ENCODE measurements at places on chromosomes 5 and 9.

GRCh38 chr9:131708226-131709002 lies 31.5 kb downstream of the RAPGEF1 start:
- peak; percentile 77 for DNase-seq

DNA sequence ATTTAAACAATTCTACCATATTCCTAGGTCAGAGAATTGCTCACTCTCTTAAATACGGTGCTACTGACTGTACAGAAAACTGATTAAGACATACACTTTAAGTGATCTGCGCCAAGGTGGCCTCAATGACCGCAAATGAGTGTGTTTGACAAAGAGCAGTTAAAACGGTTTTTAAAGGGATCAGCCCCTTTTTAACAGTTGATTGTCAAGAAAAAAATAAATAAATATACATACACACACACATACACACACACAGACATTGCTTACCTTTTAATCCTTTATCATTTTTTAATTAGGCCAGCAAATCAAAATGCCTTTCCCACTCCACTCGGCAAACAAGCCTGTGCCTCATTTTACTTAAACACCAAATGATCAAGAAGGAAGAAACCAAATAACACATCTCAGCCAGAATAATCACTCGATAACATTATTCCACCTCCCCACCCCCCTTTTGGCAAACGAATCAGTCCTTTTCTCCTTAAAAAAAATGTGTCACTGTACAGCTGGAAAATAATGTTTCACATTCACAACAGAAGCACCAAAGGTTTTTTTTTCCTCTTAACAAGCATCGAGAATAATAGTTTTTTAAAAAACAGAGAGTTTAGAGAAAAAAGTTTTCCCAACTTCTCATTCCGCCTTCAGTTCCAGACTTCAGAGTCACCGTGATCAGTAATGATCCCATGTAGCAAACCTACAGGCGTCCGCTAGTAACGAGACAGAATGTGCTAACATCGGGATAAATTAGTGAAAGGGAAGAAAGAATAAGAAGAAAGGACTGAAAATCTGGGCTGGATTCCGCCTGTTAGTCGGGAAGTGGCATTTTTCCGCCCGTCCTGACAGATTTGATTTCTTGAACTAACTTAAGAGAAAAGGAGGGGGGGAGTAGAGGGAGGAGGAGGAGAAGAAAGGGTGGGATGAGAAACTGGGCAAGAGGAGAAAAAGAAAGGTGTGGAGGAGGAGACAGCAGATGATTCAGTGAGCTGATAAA lies at the start of gene ZNF608:
TSS of gene ZNF608 (minus strand) at position 712 of the 988 bp plus-strand sequence. CDS start 1,650 bp downstream, outside the sequence.
- peak; percentile 79 for DNase-seq

DNA sequence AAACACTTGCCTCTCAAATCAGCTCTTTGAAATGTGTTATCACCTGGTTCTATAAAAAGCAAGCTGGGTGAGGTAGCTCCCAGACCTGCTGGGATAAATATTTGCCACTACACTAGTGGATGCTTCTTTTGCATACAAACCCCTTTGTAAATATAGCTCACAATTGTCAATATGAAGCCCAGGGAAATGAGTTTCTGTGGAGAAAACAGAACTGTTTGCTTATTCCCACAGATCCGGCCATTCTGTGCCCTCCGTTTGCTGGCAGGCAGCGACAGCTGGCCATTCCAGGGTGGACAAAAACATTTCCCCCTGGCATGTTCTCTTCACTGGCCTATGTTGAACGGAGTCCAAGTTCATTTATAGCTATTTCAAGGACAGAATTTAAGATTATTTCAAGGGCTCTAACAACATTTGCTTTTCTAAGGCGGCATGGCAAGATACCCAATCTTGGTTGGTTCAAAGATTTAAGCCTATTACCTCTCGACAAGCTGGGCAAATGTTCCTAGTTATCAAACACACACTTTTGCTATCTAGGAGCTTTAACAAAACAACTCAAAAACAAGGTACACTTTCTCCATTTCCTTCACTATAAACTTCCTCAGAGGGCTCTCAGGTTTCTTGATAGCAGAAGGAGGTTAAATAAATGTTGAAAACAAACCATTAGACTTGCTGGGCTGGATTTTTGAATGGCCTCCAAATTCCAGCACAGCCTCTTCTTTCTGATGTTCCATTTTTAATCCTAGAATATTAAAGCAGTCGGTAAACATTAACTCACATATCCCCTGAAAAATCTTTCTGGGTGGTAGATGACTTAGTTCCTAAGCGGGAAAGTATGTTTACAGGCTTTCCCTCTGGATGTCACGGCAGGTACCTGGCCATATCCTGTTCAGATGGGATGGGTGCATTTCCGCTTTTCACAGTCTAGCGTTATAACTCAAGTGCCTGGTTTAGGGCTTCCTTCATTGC lies 332.3 kb downstream of the PLK2 start:
- DNase-seq = no peak

DNA sequence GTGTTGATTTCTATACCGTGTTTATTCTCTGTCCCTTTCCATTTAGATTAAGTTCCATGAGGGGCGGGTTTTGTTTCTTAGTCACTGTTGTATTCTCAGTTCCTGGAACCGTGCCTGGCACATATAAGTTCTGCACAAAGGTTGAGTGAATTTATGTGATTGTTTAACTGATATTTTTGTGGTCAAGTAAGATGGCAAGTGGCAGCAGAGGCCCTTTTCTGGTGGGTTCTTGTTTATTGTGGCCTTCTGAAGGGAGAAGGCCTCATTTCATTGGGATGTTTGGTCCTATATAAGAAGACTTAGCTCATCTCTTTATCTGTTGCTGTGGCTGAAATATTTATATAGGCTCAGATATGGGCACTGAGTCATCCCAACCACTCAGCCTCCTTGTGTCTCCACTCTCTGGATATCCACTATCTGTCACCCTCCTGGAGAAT lies 262.5 kb downstream of the PSAT1 start:
- DNase-seq = no peak

- no peak for DNase-seq
Measured at GRCh38 chr9:74443036-74443750, 53.9 kb upstream of the RORB start.

DNA sequence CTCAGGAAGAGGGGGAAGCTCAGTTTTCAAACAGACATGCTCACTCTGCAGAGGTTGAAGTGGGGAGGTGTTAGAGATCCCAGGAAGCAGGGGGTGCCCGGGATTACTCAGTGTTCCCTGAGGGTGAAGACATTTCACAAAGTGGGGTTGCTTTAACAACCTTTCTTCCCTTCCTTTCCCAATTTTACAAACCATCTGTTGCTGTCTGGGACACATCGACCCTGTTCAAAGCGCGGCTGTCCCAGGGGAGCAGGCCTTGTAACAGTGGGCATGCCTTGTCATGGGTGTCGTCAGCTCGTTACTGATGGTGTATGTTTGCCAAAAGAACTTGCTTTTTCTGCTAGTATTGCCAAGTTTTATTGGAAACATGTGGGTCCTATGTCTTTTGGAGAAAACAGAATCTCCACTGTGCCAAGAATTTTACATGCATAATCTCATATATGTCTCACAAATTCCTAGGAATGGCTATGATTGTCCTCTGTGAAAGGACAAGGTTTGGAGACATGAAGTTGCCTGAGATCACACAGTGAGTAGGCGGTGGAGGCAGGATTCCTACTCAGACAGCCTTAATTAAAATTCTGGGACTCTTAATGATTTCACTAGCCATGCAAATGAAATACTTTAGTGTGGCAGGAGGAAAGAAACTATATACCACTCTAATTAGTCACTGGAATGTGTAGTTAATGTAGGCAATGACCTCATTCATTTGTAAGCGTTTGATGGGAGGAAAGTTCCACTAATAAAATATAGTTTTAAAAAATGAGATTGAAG lies 198.9 kb downstream of the NXNL2 start:
- no peak for DNase-seq

GRCh38 chr5:40217553-40217952 lies 462.2 kb upstream of the PTGER4 start:
- no peak for DNase-seq

GRCh38 chr9:94269264-94269663 lies 10.2 kb downstream of the ZNF169 start:
- DNase-seq = no peak

GRCh38 chr9:5393497-5393896 lies 44.2 kb downstream of the PLGRKT start:
- no peak for DNase-seq

- peak; percentile 12 for DNase-seq
Measured at GRCh38 chr5:56749842-56750241, 65.5 kb upstream of the MAP3K1 start.

- DNase-seq = no peak
Measured at GRCh38 chr5:10343486-10343885, 10.0 kb upstream of the MARCHF6 start.

GRCh38 chr5:75668977-75669689 lies 48.1 kb downstream of the POC5 start:
- DNase-seq = peak; percentile 53

DNA sequence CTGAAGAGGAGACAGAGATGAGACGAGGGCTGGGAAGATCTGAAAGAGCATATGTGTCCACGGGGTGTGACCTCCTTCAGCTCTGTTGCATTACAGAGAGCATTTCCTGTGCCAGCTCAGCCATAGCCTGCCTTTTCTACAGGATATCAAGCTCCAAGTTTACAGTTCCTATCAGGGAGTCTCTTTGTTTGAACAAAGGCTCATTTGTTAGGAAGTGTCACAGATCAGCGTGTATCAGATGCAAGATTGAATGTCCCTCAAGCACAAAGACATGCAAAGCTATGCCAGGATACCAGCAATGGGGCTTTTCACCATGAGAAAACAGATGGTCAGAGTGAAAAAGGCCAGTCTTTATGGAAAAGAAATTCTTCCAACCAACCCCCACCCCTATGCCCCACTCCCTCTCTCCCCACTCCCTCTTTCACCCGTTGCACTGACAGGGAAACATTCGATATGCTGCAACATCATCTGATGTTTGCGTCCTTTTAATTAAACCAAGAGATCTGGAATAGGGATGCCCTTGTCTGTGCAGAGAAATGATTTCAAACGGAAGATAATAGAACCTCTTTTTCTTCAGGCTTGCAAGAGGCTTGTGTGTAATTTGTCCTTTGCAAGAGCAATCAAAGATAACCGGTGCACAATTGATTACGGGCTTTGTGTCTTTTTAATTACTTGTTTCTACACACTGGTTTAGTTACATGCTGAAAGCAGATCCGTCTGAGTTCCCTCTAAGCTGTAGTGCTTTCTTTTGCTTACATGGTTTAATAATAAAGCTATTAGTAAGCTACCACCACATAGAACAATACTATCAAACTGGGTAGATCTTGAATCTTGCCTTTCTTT lies 263.1 kb upstream of the RGMB start:
- no peak for DNase-seq

- no peak for DNase-seq
Measured at GRCh38 chr9:26266146-26266793, 588.0 kb upstream of the TUSC1 start.

DNA sequence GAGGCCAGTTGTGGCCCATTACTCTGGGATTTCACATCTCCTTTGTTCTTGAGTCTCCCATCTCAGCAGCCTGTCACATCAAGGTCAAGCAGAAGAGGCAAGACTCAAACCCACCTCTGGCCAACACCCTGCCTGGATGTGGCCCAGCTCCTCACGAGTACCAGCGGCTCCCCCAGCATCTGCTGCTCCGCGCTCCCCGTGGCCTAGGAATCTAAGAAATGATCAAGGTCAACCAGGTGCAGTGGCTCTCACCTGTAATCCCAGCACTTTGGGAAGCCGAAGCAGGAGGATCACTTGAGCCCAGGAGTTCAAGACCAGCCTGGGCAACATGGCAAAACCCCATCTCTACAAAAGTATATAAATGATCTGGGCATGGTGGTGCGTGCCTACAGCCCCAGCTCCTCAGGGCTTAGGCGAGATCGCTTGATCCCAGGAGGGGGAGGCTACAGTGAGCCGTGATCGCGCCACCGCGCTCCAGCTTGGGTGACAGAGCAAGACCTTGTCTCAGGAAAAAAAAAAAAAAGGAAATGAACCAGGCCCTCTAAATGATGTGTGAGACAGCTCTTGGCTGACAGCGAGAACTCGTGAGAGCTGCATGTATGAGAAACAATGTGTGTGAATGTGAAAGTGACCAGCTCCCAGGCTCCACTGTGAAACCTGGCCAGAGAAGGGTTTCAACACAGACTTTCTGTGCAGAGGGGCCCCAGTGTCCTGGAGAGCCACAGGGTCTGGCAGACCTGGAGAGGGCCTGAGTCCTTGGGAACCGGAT lies 61.6 kb upstream of the ANGPTL2 start:
- DNase-seq = no peak

DNA sequence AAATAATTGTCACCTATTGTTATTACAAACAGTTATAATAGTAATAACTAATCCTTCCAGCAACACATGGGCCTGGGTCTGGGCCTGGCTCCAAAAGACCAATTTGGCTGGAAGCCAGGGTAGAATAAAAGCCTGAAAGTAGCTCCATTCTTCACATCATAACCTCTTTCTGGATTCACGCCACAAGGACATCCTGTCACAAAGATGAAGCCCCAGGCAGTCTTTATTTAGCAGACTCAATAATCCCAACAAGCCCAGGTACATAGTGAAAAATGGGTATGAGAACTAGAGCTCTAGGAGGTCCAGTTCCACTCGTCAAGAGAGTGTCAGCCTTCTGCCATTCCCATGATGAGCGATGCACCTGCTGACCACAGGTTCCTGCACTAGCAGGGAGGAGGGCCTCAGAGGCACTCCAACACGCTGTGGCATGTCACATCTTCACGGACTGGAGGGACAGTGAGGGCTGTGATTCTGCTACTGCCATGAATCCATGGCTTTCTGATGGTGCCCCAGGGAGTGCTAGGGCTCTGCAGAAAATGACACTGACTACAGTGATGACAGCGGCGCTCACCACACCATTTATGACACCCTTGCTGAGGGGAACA lies 124.9 kb downstream of the SPOCK1 start:
- DNase-seq = peak; percentile 77

- no peak for DNase-seq
Measured at GRCh38 chr5:154324033-154324432, 121.8 kb upstream of the SAP30L start.

GRCh38 chr5:96957254-96958049 lies 21.6 kb downstream of the LNPEP start:
- DNase-seq = no peak

DNA sequence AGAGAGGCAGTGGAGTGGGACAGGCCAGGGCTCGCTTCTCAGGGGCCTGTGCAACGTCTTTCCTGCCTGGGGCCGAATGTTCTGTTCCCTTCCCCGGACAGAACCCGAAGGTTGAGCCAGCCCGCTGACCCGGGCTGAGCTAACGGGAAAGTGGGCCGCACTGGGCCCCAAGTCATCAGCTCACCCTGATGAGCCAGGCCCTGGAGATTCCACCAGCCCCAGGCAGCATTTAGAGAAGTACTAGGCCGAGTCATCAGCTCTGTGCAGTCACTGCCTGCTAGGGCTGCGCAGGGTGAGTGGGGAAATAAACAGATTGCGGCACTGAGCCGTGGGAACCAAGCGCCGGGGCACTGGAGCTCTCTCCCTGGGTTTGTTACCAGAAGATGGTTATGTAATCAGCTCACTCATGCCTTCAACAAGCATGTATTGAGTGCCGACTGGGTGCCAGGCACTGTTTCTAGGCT lies 29.1 kb upstream of the DUSP1 start:
- no peak for DNase-seq

- DNase-seq = no peak
Measured at GRCh38 chr5:66859526-66859925, 263.3 kb downstream of the MAST4 start.

GRCh38 chr5:35538198-35538931 lies 79.3 kb upstream of the SPEF2 start:
- no peak for DNase-seq
